ENCODE measurements at places on chromosomes 11 and 22.

DNA sequence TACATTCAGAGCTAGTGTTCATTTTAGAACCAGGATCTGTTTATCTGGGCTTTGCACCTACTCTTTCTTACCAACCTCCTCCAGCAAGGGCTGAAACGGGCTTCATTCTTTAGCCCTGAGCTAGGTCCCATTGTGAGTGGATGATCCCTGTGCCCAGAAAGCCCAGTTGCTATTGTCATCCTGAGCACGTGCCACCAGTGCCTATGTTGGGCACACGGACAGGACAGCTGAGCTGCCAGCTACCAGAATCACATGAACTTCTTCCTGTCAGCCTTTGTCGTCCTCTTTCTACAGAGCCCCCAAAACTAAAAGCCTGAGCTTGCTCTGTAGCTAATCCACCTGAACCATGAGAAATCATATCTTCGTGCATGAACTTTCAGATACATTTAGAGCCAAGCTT lies 74.4 kb upstream of the NTM start:
- no peak for DNase-seq

DNA sequence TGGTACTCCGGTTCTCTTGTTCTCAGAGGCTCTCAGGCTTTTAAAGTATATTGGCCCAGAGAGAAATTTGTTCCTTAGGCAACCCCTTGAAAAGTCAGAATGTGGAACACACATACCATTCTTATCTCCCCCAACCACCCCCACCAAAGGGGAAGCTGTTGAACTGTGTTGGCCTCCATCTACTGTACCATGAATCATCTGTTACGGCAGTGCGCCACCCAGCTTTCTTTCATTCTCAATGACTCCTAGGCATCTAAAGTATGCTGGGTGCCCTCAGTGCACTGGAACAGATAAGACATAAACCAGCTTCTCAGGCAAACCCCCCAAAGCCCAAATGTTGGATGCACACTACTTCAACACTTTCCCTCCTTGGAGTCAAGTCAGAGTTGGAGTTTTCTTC lies 696.2 kb upstream of the TENM4 start:
- DNase-seq, result no peak

GRCh38 chr11:27656320-27656719 lies 43.9 kb downstream of the BDNF start:
- no peak for DNase-seq

- DNase-seq, result no peak
Observed at GRCh38 chr11:78825591-78826020, 250.9 kb upstream of the NARS2 start.

DNA sequence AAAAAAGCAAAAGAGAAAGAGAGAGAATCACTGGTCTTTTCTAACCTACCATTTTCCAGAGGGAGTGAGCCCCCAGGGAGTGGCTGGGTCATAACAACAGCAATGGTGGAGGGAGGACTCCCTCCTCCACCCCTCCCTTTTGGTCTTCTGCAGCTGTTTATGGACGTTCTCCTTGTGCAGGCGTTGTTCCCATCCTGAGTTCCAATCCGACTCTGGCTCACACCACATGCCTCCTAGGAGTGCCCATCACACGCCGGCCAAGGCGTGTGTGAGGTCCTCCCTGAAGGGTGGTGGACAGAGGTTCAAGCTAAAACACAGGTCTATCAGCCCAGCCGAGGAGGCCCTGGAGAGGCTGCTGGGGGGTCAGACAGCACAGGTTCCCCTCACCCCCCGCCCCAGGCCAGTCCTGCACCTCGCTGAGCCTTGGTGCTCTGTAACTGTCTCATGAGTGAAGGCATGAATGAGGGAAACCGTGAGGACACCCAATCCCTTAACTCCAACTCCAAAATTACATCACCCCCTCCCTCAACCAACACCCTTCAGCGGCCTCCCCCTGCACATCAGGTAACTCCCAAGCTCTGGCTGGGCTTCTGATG lies 29.4 kb downstream of the IFT27 start:
- DNase-seq, result no peak

DNA sequence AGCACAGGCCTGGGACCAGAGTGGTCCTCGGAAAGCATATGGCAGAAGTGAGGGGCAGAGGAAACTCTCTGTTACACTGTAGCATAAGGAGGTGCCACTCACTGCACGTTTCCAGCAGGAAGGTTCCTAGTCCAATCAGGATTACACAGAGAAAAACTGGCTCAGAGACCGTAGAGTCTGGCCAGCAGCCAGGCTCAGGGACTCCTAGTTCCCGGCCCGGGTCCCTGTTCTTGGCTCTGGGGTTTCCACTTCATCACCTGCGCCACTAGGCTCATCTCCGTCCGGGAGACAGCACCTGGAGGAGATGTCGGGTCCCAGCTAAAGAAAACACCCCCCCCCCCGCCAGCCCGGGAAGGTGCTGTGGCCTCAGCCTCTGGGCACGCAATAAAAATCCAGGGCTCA lies 1.1 kb downstream of the TTLL12 start:
- no peak for DNase-seq

DNA sequence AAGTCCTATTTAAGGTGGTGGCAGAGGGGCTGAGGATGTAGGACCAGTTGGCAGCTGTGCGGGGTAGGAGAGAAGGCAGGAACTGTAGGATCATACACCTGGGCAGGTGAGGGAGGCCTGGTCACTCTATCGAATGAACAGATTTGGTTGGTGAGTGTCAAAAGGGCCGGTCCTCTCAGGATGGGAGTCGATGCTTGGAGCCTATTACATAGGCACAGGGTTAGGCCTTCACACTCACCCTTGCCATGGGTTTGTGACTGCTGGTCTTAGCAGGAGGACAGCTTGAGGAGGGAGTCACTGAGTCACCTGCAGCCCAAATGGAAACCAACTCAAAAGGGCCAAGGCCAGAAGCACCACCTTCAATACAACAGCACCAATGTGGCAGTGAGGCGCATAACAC lies 80.2 kb upstream of the NARS2 start:
- DNase-seq, result no peak

DNA sequence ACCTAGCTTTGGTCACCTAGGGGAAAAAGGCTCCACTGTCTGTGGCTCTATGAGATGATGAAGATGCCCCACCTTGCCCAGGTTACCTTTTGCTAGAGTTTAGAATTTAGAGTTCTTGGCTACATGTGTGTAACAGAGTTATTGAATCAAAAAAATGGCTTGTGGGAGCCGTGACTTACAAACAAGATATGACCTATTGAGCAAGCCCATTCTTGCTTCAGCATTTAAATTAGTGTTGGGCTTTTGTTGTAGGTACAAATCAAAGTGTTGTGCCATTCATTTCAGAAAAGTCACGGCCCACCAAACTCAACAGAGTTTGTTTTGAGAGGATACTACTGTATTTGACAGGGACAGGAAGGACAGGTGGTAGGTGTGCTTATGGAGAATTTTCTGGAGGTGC lies 768.8 kb downstream of the NTM start:
- no peak for DNase-seq

- DNase-seq, result no peak
Observed at GRCh38 chr11:105070306-105070705, 25.2 kb upstream of the CARD16 start.

DNA sequence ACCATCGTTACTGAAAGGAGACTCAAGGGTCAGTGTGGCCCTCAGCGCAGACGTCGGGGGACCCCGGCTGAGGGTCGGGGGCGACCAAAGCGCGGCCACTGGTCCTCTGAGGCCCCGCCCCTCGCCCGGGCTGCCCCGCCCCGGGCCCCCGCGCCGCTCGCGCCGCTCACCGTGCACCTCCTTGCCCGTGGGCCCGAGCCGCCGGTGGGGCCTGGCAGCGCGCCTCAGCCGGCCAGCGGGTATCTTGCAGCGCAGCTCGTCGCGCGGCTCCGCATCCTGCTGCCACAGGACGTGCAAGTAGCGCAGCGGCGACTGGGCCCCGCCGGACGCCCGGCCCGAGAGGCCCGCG lies 419 bp downstream of the ANKRD54 start:
- DNase-seq, result no peak

DNA sequence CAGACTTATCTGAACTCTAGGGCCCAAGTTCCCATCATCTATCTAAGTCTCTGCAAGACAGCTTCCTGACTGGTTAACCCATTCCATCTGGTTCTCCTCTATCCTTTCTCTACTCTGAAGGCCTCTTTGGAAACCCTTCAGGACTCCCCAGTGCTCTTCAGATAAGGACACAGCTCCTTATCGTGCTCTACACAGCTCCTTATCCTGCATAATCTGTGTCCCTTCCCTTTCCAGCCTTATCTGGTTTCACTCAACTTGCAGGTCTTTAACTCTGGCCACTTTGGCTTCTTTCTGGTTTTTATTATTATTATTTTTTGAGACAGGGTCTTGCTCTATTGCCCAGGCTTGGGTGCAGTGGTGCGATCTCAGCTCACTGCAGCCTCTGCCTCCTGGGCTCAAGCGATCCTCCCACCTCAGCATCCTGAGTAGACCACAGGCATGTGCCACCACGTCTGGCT lies 10.6 kb downstream of the ENDOD1 start:
- no peak for DNase-seq

DNA sequence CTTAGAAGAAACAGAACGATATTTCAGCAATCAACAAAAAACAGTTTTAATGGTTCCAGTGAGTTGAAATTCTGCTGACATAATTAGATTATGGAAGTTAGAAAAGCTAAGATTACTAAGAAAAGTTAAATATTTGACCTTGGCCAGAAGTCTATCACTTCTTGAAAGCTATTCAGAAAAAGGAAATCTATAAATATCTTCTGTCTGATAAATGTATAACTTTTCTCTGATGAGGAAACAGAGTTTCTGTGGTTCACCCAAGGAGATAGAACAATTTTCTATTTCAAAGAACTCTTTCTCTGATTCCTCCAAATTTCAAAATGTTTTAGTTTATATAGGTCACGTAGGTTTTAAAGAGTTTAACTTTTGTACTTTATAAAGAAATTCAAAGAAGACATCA lies 438.4 kb upstream of the CHORDC1 start:
- DNase-seq, result no peak

DNA sequence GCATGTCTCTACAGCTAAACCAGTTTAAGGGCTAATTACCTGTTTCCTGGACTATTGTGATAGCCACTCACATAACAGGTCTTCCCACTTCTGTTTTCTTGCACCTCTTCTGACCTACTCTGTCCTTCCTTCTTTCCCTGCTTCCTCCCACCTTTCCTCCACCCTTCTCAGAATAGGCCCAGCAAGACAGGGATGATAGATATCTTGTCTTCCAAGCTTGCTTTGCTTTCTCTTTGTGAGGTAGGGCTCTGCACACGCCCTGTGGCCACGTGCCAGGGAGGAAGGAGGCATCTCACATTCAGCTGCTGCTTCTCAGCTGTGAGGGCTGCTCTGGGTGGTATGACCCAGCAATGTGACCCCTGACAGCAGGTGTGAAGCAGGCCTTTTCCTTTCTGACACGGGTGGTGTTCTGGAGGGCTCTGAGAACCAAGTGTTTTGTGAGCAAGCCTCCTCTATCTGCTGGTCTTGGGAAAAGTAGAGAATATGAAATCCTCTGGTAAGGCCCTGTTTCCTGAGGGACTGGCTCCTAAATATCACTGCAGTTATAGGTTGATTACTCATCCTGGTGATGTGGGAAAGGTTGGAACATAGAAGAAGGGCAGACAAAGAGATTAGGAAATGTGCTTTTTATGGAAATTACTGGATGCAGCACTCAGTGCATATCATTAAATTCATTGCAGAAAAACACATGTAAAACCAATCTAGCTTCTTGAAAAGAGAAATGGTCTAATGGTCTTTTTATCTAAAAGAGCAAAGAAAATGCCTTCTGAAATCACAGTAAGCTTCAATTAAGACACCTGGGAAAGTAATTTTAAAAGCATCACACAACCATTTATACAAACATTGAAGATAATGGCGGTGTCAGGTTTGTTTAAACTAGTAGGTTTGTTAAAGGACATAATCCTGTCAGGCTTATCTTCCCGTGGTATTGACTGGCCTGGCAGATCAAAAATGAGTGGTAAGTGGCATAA lies 8.5 kb downstream of the AMOTL1 start:
- DNase-seq, result no peak

DNA sequence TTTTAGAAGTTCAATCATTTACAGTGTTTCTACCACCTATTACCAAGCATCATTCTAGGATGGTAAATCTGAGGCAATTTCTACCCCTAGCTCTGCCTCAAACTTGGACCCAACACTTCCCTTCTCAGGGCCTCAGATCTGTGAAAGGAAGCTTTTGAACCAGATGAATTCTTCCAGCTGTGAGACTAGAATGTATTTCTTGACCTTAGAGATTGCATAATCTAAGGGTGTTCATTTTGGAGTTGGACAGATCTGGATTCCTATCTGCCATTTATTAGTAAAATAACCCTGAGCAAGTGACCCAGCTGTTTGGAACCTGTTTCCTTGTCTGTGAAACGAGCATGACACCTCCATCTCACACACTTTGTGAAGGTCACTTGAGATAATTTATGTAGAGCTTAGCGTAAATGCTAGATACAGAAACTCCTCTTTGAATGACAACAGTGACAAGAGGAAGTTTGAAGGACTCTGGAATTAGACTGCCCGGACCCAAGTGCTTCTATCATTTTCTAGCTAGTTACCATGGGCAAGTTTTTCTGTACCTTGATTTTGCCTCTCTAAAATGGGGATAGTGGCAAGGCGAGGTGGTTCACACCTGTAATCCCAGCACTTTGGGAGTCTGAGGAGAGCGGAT lies 3.8 kb upstream of the INTS5 start:
- no peak for DNase-seq

DNA sequence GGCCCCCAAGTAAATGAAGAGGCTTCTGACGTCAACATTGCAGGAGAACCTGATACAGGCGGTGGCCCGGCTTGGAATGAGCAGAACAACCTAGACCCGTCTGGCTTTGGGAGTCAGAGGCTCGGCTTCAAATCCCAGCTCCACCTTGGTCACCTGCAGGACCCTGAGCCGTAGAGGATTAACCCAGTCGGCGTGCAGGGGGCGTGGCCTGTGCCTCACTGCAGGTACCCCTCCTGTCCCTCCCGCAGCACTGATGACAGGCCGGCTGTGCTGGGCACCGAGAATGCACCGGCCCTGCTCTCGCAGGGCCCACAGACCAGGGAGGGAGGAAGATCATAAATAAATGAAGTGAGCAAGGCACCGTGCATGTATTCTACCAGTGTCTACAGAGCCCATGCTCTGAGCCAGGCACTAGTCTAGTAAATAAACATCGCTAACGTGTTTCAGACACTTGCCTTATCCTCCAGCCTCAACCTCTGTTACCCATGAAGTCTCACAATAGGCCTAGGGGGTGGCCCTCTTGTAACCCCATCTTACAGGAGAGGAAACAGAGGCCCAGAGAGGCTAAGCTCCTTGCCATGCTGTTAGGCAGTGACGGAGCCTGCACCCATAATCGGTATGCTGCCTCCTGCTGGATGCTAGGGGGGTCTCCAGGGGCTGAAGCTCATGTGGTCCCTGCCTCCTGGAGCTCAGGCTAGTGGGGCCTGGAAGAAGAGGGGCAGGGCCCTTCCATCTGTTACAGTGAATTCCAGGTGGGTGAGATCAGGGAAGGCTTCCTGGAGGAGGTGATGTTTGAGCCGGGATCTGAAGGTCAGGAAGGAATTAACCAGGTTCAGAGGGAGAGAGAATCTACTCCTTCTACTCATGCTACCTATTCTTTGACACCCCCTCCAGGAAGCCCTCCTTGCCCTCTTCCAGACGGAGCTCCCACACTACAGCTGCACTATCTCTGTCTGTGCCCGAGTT lies 53.4 kb downstream of the RTL6 start:
- no peak for DNase-seq

DNA sequence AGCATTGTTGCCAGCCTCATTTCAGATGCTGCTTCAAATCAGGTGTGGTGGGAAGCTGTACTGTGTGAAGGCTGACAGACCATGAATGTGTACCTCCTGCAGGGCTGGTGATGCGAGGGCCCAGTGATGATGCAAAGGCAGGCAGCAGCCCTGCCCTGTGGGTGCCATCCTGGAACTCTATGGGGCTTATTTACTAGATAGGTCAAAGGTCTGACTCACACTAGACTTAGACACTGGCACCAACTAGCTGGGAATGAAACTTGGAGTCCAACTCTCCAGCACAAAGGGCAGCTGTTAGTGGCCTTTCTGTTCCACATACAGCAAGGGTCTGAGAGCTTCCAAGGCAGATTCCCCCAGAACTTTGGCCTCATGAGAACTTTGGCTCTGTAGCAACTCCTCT lies 138.4 kb downstream of the TTC17 start:
- no peak for DNase-seq
